ENCODE measurements at places on chromosomes 6 and 20. TPM values are rescaled to one million over a fixed set of nuclear protein-coding genes. Genes with fewer than 3 reads are reported as not detected.

The CCN6 gene
- not detected for total RNA-seq

The PHACTR1 gene
- 0.41 TPM for total RNA-seq

The SLC17A2 gene
- not detected for total RNA-seq

The COL11A2 gene
- 1.3 TPM for total RNA-seq

The TENT5A gene
- total RNA-seq: 45.0 TPM

The EYS gene
- total RNA-seq: not detected

The HCRTR2 gene
- total RNA-seq: 0.63 TPM

The TRIM31 gene
- 0.74 TPM for total RNA-seq

The GRIK2 gene
- total RNA-seq: 0.29 TPM

The TREML1 gene
- not detected for total RNA-seq

All from Caco-2 (cell line).